NCI-H526 treated with DMSO at 0.1 percent for 48 hours (cell line): ENCODE measurements at places on chromosomes 16 and 17.

- no peak for DNase-seq
Observed at GRCh38 chr16:10972819-10973464, 28.6 kb downstream of the CLEC16A start.

DNA sequence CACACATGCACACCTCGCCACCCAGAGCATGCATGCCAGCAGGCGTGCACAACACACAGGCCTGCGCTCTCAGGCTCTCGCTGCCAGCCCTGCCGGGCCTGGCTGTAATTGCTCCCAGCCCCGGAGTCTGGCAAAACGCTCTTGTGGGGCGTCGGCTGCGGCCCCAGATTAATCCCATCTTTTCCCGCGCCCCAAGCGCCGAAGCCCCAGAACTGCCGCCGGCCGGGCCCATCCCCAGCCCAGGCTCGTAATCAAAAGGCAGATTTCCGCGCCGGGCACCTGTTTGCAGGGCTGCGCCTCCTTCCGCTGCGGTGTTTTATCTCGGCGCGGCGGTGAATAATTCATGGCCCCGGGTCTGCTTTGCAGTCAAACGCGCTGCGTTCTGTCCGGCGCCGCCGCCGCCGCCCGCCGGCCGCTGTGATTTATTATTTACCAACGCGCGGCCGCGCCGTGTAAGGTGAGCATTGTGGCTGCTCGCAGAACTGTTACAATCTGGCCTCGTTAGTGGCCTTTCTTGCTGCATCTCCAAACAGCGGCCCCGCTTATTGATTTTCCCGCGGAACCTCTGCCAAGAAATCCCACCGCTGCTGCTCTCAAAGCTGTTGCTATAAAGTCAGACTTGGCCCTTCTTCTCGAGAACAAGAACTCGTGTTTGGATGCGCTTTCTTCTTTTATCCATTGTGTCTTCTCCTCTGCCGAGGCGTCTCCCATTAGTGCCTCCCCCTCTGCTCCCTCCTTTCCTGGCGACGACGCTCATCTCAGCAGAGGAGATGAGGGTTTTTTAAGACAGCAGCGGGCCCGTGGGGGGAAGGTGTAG is 126.1 kb downstream of the IRX5 start:
- no peak for DNase-seq

- no peak for DNase-seq
Observed at GRCh38 chr16:50303605-50304466, 37.5 kb downstream of the ADCY7 start.

DNA sequence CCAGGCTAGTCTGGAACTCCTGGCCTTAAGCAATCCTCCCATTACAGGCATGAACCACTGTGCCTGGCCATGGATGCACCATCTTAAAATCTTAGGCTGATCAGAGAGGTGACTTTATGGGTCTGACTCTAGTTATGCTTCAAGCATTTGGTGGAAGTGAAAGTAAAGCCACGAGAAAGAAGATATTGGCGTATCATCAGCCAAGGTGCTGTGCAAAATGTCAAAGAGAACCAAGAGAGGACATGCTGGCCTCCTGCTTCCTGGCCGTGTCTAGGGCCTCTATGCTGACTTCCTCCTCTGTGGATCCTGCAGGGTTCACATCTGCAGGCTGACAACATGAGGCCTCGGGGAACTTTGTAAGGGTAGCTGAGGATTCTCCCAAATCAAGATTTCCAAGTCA is 385.2 kb downstream of the MAF start:
- DNase-seq: no peak

DNA sequence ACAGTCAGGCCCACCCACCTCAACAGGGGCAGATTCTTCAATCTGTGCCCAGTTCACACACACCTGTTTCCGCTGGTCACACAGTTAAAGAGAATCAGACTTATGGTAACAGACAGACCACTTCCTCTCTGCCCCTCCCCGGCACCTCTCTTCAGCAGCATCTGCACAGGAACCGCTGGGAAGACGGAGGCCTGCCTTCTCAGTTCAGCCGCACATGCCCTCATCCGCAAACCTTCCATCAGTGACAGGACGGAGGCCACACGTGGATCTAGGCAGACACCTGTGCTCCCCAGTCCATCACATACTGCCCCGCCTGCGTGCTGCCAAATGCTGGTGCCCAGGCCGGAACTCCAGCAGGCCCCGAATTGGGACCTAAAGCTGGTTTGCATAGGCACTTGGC is 10.3 kb downstream of the PHB1 start:
- DNase-seq: no peak

- DNase-seq: no peak
Observed at GRCh38 chr17:72952641-72953315, 139.7 kb downstream of the SLC39A11 start.

DNA sequence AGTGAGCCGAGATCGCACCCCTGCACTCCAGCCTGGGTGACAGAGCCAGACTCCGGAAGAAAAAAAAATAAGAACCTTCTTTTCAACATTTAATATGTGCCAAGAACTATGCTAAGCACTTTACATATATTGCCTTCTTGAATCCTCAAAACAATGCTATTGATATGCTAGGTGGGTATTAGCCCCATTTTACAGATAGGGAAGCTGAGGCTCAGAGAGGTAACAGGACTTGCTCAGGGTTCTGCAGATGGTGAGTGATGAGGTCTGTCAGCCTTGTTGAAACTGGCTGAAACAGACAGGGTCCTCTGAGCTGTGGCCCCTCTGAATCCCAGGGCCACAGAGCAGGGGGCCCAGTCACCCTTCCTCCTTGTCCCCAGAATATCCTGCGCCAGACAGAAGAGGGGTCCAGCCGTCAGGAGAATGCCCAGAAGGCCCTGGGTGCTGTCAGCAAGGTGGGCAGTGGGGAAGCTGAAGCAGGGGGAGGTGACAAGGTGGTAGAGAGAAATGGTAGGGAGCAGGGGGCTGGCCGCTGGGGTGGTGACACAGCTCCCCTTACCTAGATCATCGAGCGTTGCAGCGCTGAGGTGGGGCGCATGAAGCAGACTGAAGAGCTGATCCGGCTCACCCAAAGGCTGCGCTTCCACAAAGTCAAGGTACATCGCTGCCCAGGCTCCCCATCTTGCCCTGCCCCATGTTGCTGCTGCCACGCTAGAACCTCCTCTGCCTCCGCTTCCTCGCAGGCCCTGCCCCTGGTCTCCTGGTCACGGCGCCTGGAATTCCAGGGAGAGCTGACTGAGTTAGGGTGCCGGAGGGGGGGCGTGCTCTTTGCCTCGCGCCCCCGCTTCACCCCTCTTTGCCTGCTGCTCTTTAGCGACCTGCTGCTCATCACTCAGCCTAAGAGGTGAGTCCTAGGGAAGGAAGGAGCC is 8.2 kb downstream of the ARHGEF15 start:
- DNase-seq: no peak

- no peak for DNase-seq
Observed at GRCh38 chr17:78395155-78395554, 16.7 kb downstream of the PGS1 start.

DNA sequence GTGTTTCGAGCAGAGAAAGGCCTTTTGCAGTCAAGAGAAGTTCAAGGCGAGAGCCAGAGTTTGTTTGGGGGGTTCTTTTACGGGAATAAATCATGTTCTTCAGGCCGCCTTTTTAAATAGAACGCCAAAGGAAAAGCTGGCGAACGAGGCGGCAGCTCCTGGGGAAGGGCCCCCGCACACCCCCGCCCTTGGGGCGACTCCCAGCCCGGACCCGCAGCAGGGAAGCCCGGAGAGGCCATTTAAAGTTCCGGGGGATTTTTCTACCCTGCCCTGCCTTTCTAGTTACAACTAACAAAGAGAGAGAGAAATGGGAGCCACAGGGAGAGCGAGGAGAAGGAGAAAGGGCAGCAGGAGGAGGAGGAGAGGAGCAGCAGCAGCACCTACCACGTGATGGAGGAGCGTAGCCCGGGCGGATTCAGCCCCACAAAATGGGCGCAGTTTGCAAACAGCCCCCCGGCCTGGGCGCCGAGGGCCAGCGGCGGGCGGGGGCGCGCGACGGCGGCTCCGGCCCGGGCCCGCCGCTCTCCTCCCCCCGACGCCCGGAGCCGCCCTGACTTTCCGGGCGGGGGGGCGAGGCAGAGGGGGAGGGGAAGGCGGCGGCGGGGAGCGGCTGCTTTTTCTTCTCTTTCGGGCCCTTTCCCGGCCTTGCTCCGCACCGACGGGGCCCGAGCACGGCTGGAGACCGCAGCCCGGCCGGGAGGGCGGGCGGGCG is 634 bp downstream of the KANSL1 start:
- peak; percentile 87 for DNase-seq

DNA sequence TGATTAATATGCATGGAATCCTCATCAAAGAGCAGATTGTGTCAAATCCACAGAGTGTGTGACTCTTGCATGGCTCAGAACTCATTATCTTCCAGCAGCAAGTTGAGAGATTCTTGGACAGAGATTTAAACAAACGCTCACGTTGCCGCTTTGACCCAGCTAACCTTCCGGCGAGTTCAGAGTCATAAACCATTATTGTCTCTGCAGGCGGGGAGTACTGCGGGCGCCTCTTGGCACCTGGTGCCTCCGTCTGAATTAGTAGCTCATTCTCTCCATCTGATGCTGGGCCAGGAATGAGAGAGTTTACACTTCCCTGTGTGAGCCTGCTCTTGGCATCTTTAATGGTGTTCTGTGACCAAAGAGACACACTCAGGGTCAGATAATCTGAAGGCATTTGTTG is 138.6 kb upstream of the WSCD1 start:
- DNase-seq: no peak

GRCh38 chr16:66133643-66134338 is 232.7 kb upstream of the CDH5 start:
- DNase-seq: no peak

- no peak for DNase-seq
Observed at GRCh38 chr17:50208611-50209061, 7.2 kb upstream of the COL1A1 start.

DNA sequence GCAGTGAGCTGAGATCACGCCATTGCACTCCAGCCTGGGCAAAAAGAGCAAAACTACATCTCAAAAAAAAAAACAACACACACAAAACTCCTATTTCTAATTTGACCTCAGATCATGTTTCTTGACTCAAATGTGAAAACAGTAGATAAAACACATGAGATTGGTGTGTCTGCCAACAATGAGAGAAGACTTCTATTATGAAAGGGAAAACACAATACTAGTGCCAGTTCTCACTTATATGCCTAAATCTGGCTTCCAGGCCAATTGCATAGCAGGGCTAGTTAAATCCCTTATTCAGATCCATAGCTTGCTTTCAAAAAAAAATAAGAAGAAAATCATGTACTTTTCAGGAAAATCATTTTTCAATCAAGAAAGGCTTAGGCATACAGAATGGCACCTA is 39.4 kb downstream of the AP1G1 start:
- DNase-seq: no peak
